Progenitor cell of endocrine pancreas (in vitro differentiated cells): ENCODE measurements at places on chromosomes 11 and 22. TPM values are rescaled to one million over a fixed set of nuclear protein-coding genes. Genes with fewer than 3 reads are reported as not detected.

MMP3 gene
- total RNA-seq = not detected in 2 replicates

CDC42EP2 gene
- total RNA-seq = 5.3 and 5.9 TPM in 2 replicates

XRRA1 gene
- 10.8 and 12.2 TPM in 2 replicates for total RNA-seq

KDELR3 gene
- total RNA-seq = 5.7 and 6.3 TPM in 2 replicates

LRP5 gene
- total RNA-seq = 114 and 115 TPM in 2 replicates

RNF215 gene
- total RNA-seq = 32.5 and 35.8 TPM in 2 replicates

AQP11 gene
- total RNA-seq = 2.2 and 2.3 TPM in 2 replicates

OR8G1 gene
- not detected in 2 replicates for total RNA-seq

SLC22A12 gene
- not detected in 2 replicates for total RNA-seq

MRGPRE gene
- not detected in 2 replicates for total RNA-seq

MUC5B gene
- total RNA-seq = not detected in 2 replicates

CCDC116 gene
- 1.3 and 1.4 TPM in 2 replicates for total RNA-seq

RAPSN gene
- total RNA-seq = 0.42 and 0.81 TPM in 2 replicates

KIRREL3 gene
- total RNA-seq = 0.26 and 0.29 TPM in 2 replicates

SYT12 gene
- total RNA-seq = 0.20 and 0.22 TPM in 2 replicates

MAP6 gene
- total RNA-seq = 5.4 and 6.0 TPM in 2 replicates

LIPT2 gene
- 8.8 and 9.1 TPM in 2 replicates for total RNA-seq

UBE2L6 gene
- total RNA-seq = 30.6 and 34.3 TPM in 2 replicates

GUCY1A2 gene
- total RNA-seq = 36.5 and 38.5 TPM in 2 replicates

RTN4R gene
- total RNA-seq = 30.8 and 36.0 TPM in 2 replicates

C11orf21 gene
- 0.69 and 0.87 TPM in 2 replicates for total RNA-seq

OMP gene
- not detected in 2 replicates for total RNA-seq

SERPING1 gene
- 190 and 196 TPM in 2 replicates for total RNA-seq

LRRC32 gene
- 0.14 and 0.27 TPM in 2 replicates for total RNA-seq

PRR33 gene
- not detected in 2 replicates for total RNA-seq

FGF19 gene
- total RNA-seq = not detected in 2 replicates

WT1 gene
- not detected in 2 replicates for total RNA-seq

CHRDL2 gene
- total RNA-seq = 1.3 and 2.5 TPM in 2 replicates

TMPRSS13 gene
- 5.7 and 6.1 TPM in 2 replicates for total RNA-seq

JAML gene
- 0.22 and 0.60 TPM in 2 replicates for total RNA-seq

ELMOD1 gene
- 0.53 and 0.55 TPM in 2 replicates for total RNA-seq

ARHGEF17 gene
- total RNA-seq = 71.4 and 77.0 TPM in 2 replicates

CXCR5 gene
- not detected in 2 replicates for total RNA-seq

HPX gene
- total RNA-seq = 2.5 and 6.1 TPM in 2 replicates

HORMAD2 gene
- not detected in 2 replicates for total RNA-seq

TNNI2 gene
- total RNA-seq = 0.55 and 0.69 TPM in 2 replicates

CRY2 gene
- 34.1 and 34.8 TPM in 2 replicates for total RNA-seq

NFAM1 gene
- total RNA-seq = 0.31 and 0.69 TPM in 2 replicates

KRTAP5-2 gene
- not detected in 2 replicates for total RNA-seq

DLG2 gene
- 1.5 and 2.4 TPM in 2 replicates for total RNA-seq

GLB1L2 gene
- total RNA-seq = 11.7 and 11.9 TPM in 2 replicates

TSGA10IP gene
- total RNA-seq = not detected in 2 replicates
